Glomerular endothelial cell (primary cell): ENCODE measurements at places on chromosomes 4 and X. TPM values are rescaled to one million over a fixed set of nuclear protein-coding genes. Genes with fewer than 3 reads are reported as not detected.

The PRSS12 gene
- total RNA-seq, result 0.53 and 1.7 TPM in 2 replicates

- no peak for DNase-seq
These were observed 175.1 kb upstream of the KIT start for GRCh38 chr4:54482529-54483200.

DNA sequence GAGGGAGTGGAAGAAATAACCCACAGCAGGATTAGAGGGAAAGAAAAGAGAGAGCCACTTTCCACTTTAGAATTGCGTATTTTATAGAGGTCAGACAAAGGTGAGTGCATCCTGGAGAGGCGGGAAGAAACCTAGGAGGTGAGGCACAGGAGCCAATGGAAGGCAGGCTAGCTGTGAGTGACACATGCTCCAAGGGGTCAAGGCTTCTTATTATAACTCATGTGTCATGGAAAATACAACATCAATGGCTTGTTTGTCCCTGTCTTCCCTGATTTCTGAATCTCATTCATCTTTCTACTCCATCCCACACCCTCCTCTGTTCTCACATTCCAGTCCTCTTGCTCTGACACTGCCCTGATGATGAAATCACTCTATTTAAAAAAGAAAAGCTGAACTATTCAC is 14.4 kb downstream of the ANXA3 start:
- DNase-seq, result no peak

GRCh38 chr4:109499513-109499912 is 60.5 kb upstream of the MCUB start:
- no peak for DNase-seq

DNA sequence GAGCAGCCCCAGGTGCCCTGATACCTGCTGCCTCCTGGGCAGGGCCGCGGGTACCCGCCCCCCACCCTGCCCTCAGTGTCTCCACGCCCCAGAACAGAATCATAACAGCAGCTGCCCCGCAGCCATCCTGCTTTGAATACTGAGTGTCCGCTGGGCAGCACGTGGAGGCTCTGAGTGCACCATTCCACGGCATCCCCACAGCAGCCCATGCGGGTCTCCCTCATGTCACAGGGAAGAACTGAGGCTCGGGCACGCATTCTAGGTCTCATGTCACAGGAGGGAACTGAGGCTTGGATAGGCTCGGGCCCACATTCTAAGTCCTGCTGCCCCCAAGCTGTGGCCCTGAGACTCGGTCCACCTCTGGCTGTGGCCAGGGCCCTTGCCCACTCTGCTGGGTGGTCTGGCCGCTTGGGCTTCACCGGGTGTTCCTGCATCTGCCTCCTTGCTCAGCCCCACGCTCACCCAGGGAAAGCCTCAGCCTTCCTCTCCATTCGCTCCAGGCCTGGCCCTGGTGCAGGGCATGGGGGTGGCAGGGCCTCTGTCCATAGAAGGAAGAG is 221.6 kb upstream of the PSAPL1 start:
- no peak for DNase-seq

The CASP6 gene
- total RNA-seq, result 33.0 and 37.6 TPM in 2 replicates

- no peak for DNase-seq
These were observed 118.7 kb upstream of the ANXA3 start for GRCh38 chr4:78432896-78433295.

DNA sequence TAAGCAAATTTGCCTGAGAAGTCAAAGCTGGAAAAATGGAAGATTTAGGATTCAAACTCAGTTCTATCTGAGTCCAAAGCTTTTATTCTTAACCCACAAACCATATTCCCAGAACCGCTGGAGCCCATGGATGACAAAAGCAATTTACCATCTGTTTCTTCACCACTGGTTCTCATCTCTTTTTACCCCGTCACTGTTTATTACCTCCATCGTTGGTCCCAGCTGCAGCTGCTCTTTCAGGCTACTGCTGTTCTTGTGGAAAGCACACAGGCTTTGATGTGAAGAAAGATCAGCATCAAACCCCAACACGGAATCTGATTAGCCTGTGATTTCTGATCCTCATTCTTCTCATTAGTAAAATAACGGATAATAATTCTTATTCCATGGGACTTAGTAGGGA is 9.5 kb downstream of the FBXO8 start:
- DNase-seq, result no peak

DNA sequence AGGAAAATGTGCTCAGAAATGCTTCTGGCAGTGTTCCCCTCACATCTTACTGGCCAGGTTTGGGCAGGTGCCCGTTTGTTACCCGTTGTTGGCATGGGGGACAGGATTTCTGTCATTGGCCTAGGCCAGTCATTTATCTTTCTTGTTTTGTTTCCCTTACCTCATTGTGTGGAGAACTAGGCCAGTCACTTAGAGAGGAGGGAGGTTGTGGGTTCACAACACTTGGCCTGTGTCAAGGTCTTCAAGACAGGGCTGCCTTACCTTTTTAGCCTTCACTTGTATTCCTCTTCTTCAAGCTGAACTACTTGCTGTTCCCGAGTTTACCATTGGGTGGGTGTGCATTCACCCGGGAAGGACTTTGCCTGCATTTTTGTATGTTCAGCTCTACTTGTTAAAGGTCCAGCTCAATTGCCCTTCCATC is 17.7 kb downstream of the SNX25 start:
- no peak for DNase-seq

- DNase-seq, result no peak
These were observed 22.2 kb downstream of the KANTR start for GRCh38 chrX:53116101-53116500.

The DGKK gene
- total RNA-seq, result not detected in 2 replicates

The SPANXN5 gene
- total RNA-seq, result not detected in 2 replicates

DNA sequence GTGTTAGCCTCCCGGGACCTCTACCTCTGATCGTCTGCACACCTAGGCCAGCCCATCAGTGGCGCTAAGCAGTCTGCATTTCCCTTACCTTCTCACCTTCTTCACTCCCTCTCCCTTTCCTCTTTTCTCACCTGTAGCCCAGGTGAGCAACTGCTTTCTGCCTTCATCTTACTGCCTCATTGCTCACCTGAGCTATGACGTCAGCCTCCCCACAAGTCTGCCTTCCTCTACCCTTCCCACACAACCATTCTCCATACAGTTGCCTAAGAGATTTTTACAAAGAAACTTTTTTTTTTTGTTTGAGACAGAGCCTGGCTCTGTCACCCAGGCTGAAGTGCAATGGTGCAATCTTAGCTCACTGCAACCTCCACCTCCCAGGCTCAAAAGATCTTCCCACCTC is 136.3 kb downstream of the BCOR start:
- no peak for DNase-seq

DNA sequence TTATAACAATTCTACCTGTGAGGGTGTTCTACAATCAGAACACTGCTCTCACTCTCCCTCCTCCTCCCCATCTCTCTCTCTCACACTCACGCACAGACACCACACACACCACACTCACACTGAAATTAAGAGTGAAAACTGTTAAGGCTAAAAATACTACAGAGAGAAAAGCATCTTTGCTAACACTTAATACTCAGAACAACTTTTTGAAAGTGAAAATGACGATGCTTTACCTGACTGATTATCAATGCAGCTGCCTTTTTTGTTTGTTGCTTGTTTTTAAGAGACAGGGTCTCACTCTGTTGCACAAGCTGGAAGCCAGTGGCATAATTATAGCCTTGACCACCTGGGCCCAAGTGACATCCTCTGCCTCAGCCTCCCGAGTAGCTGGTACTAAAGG is 222.4 kb downstream of the APBB2 start:
- no peak for DNase-seq

The CFAP47 gene
- 0.19 TPM in 1 of 2 replicates, not detected in the other for total RNA-seq

DNA sequence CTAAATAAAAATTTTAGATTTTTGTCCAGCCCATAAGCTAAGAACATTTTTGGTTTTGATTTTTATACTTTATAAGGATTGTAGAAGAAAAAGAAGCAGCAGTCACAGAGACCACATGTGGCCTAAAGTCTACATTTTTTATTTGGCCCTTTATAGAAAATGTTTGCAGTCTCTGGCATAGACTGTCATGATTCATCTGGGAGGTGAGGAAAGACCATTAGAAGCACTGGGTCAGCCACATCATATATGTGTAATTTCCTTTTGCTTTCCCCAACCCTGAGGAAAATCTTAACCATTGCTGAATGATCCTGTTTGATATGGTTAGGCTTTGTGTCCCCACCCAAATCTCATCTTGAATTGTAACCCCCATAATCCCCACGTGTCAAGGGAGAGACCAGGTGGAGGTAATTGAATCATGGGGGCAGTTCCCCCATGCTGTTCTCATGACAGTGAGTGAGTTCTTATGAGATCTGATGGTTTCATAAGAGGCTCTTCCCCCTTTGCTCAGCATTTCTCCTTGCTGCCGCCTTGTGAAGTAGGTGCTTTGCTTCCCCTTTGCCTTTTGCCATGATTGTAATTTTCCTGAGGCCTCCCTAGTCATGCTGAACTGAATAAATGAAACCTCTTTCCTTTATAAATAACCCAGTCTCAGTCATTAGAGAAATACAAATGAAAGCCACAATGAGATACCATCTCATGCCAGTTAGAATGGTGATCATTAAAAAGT is 12.1 kb upstream of the COPS4 start:
- DNase-seq, result no peak

DNA sequence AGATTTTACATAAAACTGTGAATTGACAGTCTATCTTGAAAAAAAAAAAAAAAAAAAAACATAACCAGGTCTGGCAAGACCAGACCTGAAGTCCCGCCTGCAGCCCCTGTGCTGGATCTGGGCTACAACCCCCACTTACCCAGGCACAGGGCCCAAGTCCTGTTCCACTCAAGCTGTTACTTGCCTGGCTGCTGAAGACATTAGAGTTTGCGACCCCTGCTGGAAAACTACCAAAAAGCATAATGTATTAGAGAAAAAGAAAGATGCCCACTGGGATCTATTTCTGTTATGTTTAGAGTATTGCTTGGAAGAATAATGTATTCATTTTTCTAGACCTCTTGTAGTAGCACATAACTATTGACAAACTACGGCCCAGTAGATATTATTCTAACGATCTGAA is 4.7 kb downstream of the HS3ST1 start:
- DNase-seq, result no peak

The GPR50 gene
- not detected in 2 replicates for total RNA-seq

DNA sequence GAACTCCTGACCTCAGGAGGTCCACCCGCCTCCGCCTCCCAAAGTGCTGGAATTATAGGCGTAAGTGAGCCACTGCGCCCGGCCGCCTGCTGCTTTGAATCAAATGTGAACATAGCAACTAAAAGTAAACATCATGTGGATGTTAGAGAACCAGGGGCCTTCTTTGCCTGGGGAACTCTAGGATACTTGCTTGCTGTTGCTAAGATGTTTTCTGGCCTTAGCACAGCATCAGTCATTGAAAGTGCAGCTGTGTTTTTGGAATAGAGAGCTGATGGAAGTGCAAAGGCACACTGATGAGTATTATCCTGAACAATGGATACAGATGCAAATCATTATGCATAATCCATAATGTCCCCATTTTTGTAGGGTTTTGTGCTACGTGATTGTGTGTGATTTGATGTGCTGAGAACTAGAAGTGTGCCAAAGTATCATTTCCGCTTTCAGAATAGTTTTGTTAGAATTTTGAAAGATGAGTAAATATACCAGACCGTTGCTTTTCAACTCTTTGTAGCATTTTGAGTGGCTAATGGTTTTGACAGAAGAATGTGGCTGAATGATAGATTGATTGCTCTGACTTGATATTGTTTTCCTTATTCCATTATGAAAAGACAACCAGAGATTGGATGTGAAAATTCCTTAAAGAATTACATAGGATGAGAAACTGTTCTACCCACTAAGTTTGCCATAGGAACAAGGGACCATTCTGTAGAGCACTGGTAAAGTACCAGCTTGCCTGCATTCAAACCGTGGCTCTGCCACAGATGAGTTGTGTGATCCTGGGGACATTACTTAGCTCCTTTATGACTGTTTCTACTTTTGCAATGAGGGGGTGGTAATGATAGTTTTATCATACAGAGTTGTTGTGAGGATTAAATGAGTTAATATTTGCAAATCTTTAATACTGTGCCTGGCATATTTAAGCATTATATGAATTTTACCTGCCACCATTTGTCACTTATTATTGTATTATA is 74.7 kb downstream of the REPS2 start:
- DNase-seq, result no peak

DNA sequence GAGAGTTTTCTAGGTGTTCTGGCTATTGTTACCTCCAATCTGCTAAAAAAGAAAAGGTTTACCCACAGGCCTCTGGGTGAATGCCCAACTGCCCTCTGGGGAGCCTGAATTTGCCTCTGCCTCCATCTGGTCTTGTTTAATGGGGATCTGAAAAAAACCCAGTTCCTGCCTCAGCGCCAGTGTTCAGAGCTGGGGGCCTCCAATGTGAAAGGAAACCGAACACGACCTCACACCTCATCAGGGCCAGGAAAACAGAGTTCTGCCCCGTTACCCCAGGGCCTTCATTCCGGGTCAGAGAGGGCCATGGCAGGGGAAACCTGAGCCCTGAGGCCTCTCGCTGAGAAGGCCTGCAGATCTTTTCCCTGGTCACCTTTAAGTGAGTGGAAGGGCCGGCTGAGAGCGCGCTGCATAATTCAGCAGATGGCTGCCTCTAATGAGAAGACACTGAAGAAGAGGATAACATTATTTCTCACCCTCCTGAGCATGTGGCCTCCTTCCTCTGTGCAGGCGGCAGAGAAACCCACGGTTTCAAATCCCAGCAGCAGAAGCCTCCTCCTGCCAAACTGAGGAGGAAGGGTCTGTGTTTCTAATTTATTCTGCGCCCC is 6.8 kb downstream of the SEPTIN6 start:
- DNase-seq, result no peak

The DCLK2 gene
- total RNA-seq, result 4.4 and 10.0 TPM in 2 replicates

The BEX5 gene
- 0.47 TPM in 1 of 2 replicates, not detected in the other for total RNA-seq

DNA sequence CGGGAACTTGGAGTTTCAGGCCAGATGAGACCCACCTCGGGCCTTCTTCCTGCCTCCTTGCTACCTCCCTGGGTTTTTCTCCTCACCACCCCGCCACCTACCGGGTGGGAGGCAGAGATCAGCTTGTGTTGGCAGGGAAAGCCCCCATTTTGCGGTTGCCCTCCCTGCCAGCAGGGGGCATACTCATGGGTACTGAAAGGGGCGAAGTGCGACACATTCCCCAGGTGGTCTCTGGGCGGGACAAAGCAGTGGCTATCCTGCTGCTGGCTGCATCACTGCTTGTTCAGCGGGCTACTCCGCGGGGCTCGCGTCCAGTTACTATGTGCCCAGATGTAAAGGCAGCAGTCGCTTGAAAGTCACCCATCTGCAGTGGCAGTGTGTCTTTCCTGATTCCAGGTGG is 330.3 kb downstream of the PDHA2 start:
- no peak for DNase-seq

The MAGEB4 gene
- total RNA-seq, result not detected in 2 replicates

DNA sequence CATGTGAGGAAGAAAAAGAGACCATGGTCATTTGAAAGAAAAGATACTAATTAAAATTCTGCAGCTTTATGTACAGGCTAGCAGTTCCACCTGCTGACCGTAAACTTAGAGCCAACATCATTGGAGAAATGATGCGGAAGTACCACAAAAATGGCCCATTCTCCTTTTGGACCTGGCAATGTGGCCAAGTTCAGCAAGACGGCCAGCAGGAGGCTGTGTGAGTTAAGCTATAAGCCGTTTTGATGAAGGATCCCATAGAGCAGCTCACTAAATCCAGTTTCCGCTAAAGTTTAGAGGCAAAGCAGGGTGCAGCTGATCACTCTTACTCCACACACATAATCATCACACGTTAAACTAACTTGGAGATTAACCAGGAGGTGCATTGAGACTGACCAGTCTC is 133.8 kb downstream of the LDB2 start:
- DNase-seq, result no peak

The F8A2 gene
- total RNA-seq, result not detected in 2 replicates

GRCh38 chr4:156408749-156409148 is 455.1 kb upstream of the CTSO start:
- DNase-seq, result no peak

GRCh38 chr4:87074121-87074488 is 139.3 kb downstream of the AFF1 start:
- no peak for DNase-seq

- DNase-seq, result no peak
These were observed 573.2 kb downstream of the CENPC start for GRCh38 chr4:66972087-66972486.

The SSX4B gene
- not detected in 2 replicates for total RNA-seq
